Stimulated activated CD8-positive, alpha-beta memory T cell treated with anti-CD3 and anti-CD28 coated beads, Interleukin-2, amount 100 ng/mL, for 48 hours (primary cell): ENCODE measurements at places on chromosomes 16 and 17.
A peak's percentile ranks its signal among the peaks of the same experiment; 100 is the strongest.

DNA sequence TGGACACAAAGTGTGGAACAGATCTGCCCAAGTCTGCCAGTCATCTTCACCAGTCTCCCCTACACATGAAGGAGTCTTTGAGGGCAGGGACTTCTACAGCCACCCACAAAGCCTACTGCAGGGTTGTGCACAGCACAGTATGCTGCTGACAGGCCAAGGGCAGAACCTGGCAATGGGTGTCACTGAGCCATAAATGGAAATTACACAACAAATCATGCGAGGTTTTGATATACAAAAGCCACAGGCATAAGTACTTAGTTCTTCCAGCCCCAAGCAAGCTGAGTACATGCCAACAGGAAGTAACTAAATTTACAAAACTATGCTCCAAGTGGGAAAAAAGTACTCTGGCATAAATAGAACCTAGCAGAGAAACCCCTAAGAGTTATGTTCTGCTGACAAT, 7.8 kb upstream of the PSMC3IP start:
- no peak for DNase-seq

DNA sequence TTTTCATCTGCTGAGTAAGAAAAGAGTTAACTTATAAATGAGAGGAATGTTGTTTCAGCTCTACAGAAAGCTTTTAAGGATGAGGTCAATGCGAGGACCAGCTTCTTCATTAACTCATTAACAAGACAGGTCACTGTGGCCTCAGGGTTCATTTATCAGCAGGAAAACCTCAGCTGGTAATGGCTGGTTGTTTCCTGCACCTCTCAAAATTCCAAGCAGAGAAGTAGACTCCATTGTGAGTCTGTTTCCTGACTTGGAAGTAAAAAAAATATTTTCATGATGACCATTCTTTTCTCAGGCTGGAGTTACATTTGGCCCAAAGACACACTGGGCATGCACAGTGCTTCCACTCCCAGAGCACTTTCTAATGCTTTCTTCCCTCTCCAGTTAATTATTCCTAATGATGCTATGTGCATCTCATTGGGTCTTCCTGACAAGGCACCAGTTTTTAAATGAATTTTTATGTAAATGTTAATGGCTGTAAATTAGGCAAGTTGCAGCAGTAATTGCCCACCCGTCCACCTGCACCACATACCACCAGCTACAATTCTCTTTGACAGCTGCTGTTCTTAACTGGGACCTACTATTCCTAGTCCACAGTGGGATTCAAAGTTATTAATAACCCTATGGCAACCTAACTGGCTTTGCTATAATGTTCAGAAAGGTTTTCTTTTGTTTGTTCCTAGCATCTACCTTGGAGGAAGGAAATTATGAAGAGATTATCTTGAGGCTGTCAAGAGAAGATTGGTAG, 89.5 kb upstream of the BCAR1 start:
- no peak for DNase-seq

GRCh38 chr17:81523402-81524038, 4.7 kb upstream of the FSCN2 start:
- no peak for DNase-seq

GRCh38 chr17:42266918-42267766, 9.0 kb downstream of the STAT5B start:
- no peak for DNase-seq

GRCh38 chr16:83586036-83586435, 221.7 kb upstream of the HSBP1 start:
- no peak for DNase-seq

- DNase-seq, result peak; percentile 91
Observed at GRCh38 chr17:7204828-7205461, 14.7 kb downstream of the DLG4 start.

DNA sequence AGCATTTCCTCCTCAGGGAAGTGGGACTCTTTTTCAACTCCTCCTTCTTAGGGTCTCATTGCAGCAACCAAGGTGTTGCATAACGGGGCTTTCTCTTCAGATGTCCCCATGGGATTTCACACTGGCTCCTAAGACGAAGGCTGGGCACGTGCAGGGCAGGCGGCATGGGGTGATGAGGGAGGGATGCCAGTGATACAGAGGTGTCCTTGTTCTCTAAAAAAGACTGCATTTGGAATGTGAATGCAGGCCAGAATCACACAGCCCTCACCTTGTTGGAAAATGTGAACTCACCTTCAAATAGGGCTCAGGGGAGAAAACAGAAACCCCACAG, 105.6 kb downstream of the XYLT1 start:
- no peak for DNase-seq
